ENCODE measurements at places on chromosomes 3 and 15. TPM values are rescaled to one million over a fixed set of nuclear protein-coding genes. Genes with fewer than 3 reads are reported as not detected.

The SLC12A1 gene
- total RNA-seq = not detected

The CPEB1 gene
- total RNA-seq = 2.6 TPM

The KBTBD13 gene
- total RNA-seq = 0.13 TPM

The DNAH12 gene
- total RNA-seq = 0.32 TPM

The CCDC54 gene
- total RNA-seq = not detected

The SMAD3 gene
- total RNA-seq = 24.4 TPM

The CADM2 gene
- total RNA-seq = 1.8 TPM

The CFAP91 gene
- total RNA-seq = 0.45 TPM

The SH3GL3 gene
- not detected for total RNA-seq

The LTF gene
- 2.2 TPM for total RNA-seq

The RPP14 gene
- total RNA-seq = 16.0 TPM

The IL5RA gene
- not detected for total RNA-seq

The PLAAT1 gene
- not detected for total RNA-seq

The SLC22A13 gene
- total RNA-seq = 0.40 TPM

The SMAD6 gene
- 3.5 TPM for total RNA-seq
